Bronchus fibroblast of lung (primary cell): ENCODE measurements at places on chromosomes 12 and 14. TPM values are rescaled to one million over a fixed set of nuclear protein-coding genes. Genes with fewer than 3 reads are reported as not detected.

Gene CISTR
- total RNA-seq, result not detected in 2 replicates

Gene TMEM19
- 13.7 and 17.0 TPM in 2 replicates for total RNA-seq

Gene LRRC43
- total RNA-seq, result 1.3 and 1.5 TPM in 2 replicates

Gene PTGDR
- total RNA-seq, result not detected in 2 replicates

Gene DAO
- total RNA-seq, result not detected in 2 replicates

Gene IL31
- total RNA-seq, result not detected in 2 replicates

Gene FAM216A
- total RNA-seq, result 22.0 and 26.4 TPM in 2 replicates

Gene KRT73
- total RNA-seq, result not detected in 2 replicates

Gene HOXC6
- 0.17 and 0.89 TPM in 2 replicates for total RNA-seq

Gene CMKLR1
- total RNA-seq, result under 0.01 and 0.67 TPM in 2 replicates

Gene CCDC177
- total RNA-seq, result not detected in 2 replicates

Gene KRT6C
- total RNA-seq, result not detected in 2 replicates

Gene CD163
- not detected in 2 replicates for total RNA-seq

Gene GLTP
- total RNA-seq, result 40.4 and 43.0 TPM in 2 replicates

Gene SYCP3
- total RNA-seq, result 0.50 TPM in 1 of 2 replicates, not detected in the other

Gene GPRC5D
- total RNA-seq, result not detected in 2 replicates

Gene KRT74
- not detected in 2 replicates for total RNA-seq

Gene AICDA
- total RNA-seq, result not detected in 2 replicates

Gene LBHD2
- total RNA-seq, result not detected in 2 replicates

Gene COL2A1
- 0.17 and 1.2 TPM in 2 replicates for total RNA-seq

Gene ADAM21
- under 0.01 and 0.59 TPM in 2 replicates for total RNA-seq

Gene KRT4
- total RNA-seq, result not detected in 2 replicates

Gene PLEKHG7
- total RNA-seq, result not detected in 2 replicates

Gene FERMT2
- total RNA-seq, result 71.2 and 74.8 TPM in 2 replicates

Gene OVCH1
- total RNA-seq, result not detected in 2 replicates
